Hippocampal formation (tissue), 2 donors: ENCODE measurements at places on chromosomes 6 and 20.

DNA sequence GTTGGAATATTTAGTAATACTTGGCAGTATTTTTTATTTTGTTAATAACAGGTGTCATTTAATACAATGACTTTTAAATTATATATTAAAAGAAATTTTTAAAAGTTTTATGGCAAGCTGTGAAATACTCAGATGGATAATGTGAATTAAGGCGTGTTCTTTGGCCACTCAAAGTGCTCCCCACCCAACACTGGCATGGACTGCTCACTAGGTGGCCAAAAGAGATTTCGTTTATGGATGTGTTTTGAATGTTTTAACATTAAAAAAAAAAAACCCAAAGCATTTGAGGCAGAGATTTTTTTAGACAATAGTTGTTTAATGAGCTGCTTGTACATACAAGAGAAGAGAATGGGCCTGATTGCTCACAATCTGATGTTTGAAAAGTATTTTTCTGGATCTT is 86.5 kb downstream of the QKI start:
- DNase-seq: no peak

- DNase-seq: no peak
Measured at GRCh38 chr20:40777653-40778052, 88.6 kb upstream of the MAFB start.

DNA sequence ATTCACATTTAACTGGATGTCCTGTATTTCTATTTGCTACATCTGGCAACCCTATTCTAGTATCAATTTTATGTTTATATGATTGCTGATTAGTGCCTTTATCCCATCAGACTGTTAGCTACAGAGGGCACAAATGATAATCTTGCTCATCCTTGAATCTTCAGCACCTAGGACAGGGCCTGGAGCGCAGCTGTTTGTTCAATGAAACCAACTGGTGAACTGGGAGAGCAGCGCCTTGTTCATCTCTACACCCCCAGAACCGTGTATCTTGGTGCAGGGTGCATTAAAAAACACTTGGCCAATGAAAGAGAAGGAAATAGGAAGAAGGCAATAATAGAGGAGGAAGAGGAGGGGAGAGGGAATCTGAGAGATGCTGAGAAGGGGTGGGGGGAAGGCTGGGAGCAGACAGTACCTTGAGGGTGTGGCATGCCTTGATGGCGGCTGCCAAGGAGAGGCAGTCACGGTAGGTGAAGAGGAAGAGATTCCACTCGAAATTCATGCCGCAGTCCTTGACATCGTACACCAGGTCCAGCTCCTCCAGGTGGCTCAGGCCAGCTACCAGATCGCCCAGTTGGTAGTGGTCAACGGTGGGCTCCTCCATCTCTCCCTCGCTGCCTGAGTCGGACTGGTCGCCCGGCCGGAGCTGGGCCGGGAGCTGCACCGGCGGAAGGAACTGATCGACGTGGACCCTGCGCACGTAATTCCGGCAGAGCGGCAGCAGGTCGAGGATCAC is 15.5 kb downstream of the TMEM151B start:
- no peak for DNase-seq

DNA sequence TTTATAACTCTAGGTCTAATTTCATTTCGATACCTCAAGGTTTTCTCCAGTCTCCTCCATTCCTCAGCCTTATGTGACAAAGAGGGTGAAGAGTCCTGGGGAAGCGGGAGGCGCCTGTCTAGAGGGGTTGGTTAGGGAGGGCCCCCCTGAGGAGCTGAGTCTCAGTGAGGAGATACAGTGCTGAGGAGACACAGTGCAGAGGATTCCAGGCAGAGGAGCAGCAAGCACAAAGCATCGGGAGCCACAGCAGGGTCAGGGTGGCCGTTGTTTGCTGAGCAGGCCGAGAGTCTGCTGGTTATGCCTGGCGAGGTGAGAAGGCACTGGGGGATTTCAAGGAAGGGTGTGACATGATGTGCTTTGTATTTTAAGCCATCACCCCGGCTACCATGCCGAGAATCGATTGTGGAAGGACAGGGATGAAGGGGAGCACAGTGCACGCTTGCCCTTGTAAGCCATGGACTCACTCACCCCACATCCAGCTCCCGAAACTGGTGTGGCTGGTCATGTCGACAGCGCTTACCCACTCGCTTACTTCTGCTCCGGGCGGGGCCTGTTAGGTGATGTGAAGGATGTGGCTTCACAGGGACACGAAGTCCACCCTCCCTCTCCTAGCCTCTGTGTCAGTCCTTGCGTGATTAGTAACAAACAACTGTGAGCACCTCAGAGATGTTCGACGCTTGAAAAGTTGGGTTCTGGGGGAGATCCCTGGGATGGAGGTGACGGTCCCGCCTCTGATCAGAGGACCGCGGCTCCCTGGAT is 30.2 kb downstream of the FAM50B start:
- no peak for DNase-seq

DNA sequence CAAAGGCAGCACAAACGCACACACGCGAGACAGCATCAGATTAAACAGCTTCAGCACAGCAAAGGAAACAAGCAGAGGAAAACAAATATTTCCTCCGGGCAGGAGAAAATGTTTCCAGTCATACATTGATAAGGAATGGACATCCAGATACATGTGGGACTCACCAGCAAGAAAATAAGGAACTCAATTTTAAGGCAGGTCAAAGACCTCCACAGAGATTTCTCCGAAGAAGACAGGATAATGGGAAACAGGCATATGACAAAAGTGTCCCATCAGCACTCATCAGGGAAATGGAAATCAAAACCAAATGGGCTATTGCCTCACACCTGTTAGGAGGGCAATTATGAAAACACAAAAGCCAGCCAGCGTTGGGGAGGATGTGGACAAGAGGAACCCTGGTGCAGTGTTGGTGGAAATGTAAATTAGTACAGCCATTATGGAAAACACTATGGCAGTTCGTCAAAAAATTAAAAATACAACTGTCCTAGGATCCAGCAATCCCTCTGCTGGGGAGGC is 9.7 kb upstream of the SLCO4A1 start:
- no peak for DNase-seq

DNA sequence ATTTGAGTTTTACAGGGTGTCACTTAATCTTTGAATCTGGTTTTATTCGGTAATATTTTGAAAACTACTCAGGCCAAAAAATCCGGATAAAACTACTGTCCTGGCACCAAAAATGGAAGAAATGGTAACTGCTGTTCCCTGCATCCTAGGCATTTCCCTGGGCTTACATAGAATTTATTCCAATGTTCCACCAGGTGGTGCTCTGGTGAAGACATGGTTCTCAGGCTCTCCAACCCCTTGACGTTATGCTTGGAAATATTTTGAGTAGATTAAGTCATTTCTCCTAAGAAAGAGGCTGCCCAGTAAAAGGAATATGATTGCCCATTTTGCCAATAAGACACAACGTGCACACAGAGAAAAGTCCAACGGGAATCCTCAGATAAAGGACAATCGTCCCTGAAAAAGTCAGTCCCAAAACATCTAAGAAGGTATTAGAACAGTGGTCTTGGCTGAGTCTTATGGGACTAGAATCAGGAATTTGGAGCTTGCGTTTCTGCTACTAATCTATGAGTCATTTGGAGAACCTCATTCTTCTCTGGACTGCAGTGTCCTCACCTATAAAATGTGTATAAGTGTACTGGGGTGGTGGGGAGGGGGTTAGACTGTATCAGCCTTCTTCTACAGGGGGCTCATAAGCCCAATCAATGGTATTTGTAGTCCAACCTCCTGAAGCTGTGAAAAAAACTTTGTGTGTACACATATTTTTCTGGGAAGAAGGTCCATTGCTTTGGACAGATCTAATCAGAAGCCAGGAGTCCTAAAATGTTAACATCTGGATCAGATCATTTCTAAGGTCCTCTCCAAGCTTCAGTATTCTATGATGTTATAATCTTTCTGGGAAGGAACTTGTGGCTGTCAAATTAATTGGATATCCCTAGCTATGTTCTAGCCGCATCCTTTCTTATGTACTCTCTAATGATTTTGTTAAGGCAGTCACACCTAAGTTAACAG is 131.0 kb upstream of the BMP2 start:
- DNase-seq: no peak

DNA sequence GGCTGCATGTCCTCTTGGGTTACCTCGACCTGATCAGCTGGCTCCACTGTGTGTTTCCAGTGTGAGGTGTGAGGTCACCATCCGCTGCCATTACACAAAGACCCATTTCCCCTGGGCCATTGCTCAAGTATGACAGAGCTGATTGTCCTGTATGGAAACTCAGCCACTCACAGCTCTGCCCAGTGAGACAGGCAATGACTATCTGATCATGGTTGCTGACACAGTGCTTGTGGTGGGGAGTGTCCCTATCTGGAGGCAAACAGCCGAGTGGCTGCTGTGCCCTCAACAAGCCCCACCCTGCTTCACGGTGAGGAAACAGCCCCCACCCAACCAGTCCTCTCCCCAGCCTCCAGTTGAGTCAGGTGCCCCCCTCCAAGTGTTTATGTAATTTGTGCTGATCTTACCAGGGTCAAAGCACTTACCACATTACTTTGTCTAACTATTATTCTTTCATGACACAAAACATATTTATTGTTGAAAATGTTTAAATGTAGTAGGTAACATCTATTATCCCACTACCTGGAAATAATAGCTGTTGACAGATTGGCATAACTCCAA is 11.7 kb upstream of the MAPK13 start:
- DNase-seq: no peak

GRCh38 chr6:155200012-155200411 is 63.8 kb upstream of the CLDN20 start:
- no peak for DNase-seq

- DNase-seq: no peak
Measured at GRCh38 chr6:48619771-48620170, 508.8 kb upstream of the PTCHD4 start.

GRCh38 chr6:132505158-132505557 is 7.8 kb downstream of the STX7 start:
- no peak for DNase-seq

- no peak for DNase-seq
Measured at GRCh38 chr6:38117281-38117680, 297.8 kb downstream of the ZFAND3 start.

DNA sequence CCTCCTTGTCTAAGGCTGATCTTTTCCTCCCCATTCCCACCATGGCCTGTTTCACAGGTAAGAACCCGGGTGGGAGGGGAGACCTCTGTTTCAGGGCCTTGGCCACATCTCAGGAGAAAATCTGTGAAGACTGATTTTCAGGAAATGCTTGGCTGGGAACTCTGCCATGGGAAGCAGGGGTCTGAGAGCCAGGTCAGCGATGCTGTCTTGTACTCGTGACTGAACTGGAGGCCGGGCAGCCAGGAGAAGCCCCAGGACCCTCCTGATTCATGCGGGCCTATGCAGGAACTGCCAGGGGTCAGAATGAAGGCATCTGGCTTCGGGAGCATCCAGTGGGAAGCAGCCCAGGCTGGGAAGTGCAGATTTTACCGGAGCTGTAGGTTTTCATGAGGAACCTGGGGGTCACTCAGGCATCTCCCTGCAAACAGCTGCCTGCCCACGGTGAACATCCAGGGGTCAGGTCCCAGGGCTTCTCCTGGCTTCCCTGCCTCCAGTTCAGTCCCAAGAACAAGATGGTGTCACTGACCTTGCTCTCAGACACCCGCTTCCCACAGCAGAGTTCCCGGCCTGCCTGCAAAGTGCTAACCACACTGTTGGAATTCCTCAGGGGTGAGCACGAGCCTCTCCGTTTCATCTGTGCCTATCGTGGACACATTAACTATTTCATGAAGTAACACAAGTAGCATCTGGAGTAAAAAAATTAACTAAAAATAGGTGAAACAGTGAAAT is 90.2 kb upstream of the SULF2 start:
- DNase-seq: no peak

- no peak for DNase-seq
Measured at GRCh38 chr6:87869064-87869905, 167.3 kb upstream of the AKIRIN2 start.

GRCh38 chr6:40504274-40504673 is 82.9 kb downstream of the LRFN2 start:
- DNase-seq: no peak

DNA sequence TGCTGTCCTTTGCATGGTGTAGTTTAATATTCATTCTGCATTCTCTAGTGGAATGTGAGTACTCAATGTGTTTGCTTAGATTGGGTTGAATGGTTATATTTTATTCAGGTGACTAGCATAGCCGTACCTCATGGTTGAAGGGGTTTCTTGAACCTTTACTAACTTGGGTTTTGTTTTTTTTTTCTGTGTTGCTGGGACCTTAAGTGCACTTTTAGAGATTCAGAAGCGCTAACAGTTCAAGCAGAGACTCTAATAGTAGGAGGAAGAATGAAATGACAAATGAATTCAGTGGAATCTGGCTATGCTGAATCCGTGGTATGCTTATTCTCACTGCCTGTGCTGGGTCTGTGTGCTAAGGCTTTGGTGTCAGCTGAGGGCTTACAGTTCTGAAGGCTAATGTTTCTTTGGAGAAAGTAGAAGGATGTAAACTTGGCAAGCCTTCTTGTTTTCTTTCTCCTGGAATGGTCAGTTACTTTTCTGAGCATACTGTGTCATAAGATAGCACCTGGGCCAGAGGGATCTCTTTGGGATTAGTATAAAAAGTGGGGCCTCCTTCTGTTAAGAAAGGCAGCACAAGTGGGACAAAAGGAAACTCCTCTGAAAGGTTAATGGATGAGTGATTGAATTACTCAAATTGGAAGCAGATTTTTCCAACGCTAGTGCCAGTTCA is 28.7 kb downstream of the RNF144B start:
- DNase-seq: no peak

DNA sequence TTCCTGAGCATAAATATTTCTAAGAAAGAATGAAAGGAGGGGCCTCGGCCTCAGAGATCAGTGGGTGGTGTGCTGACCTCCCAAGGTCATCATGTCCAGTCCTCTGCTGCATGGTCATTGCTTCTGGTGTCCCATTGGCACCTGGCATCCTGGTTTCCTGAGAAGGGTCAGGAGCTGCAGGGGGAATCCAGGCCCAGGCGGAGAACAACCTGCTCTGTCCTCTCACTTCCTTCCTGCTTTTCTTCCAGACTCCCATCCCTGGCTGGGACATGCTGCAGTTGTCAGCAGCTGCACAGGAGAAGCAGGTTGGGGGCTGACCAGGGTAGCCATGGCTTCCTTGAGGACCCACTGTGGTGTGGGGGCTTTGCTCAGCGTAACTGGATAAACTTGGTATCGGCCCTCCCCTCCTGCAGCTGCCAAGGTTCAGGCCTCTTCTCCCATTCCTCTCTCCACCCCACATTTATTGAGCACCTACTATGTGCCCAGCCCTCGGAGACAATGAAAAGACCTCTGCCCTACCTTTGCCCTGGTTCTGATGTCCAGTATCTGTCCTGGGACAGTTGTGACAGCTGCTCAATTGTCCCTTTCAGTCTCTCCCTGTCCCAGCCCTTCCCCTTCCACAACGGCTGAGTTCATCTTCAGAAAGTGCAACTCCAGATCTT is 155.2 kb downstream of the CEBPB start:
- no peak for DNase-seq
